ENCODE measurements at places on chromosomes 6 and 20.

DNA sequence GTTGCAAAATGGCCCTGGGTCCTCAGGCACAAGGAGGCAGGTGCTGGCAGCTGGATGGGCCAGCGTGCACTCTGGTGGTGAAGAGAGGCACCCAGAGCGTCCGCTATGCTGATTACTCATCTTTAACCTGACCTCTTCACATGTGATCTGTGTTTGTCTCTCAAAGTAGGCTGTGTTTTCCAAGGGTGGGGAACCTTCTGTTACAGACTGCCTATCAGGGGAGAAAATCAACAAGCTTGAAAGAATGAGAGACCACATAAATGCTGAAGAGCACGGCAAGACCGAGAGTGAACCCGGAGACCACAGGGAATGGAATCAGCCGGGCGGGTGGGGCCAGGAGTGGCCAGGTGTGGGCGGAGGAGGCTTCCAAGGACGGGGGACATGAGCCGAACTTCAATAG is 16.2 kb downstream of the BNIP5 start:
- DNase-seq: no peak

- DNase-seq: no peak
These were observed 12.9 kb downstream of the SLC17A9 start for GRCh38 chr20:62965363-62965771.

GRCh38 chr6:125534430-125535263 is 214.8 kb upstream of the HEY2 start:
- no peak for DNase-seq

DNA sequence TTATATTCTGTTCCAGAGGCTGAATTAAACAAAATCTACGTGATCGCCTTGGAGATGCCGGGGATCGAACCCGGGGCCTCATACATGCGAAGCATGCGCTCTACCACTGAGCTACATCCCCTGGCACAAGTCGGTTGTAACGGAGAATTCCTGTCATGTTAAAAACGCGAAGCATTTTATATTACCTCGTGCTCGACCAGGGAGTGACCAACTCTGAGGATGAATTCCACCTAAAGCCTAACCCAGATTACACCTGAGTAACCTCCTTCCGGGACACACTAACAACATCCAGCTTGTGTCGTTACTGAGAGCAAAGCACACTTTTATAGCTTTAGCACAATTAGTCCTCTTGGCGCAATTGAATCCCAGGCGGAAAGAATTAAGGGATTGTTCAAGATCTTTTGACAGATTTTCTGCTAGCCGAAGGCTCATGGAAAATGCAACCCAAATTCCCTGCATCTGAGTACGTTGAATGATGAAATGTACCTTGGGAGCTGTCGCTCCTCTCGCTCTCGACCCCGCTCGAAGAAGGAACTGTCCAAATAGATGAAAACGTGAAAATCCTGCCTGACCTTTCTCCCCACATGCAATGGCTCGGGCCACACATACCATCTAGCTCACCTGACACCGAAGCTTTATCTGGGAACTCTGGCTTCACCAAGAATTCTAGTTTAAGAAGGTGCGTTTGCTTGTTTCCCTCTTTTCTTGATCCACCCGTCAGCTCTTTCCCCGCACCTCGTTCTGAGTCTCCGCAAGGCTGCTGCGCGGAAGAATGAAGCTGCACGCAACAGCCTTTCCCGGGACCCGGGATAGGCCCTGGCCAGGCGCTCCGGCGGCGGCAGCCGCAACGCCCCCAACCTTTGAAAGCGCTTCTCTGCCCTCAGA is 148.3 kb downstream of the GPX5 start:
- DNase-seq: no peak

DNA sequence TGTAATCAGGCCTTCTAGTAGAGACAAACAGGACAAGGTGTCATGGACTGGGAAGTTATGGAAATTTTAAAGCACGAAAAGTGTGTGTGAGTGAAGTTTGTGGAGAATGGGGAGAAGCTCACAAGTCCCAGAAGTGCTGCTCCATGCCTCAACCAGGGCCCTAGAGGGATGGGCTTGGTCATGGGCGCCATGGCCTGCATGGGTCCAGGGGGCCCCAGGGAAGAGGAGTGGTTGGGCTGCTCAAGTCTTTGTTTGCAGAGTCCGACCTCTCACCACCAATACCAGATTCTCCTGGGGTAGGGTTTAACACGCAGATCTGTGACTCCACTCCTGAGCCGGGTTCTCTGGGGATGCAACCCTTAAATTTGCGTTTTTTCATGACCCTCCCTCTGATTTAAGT is 88.4 kb downstream of the FAM120B start:
- DNase-seq: no peak

GRCh38 chr6:105573556-105573955 is 170.7 kb upstream of the PREP start:
- no peak for DNase-seq

DNA sequence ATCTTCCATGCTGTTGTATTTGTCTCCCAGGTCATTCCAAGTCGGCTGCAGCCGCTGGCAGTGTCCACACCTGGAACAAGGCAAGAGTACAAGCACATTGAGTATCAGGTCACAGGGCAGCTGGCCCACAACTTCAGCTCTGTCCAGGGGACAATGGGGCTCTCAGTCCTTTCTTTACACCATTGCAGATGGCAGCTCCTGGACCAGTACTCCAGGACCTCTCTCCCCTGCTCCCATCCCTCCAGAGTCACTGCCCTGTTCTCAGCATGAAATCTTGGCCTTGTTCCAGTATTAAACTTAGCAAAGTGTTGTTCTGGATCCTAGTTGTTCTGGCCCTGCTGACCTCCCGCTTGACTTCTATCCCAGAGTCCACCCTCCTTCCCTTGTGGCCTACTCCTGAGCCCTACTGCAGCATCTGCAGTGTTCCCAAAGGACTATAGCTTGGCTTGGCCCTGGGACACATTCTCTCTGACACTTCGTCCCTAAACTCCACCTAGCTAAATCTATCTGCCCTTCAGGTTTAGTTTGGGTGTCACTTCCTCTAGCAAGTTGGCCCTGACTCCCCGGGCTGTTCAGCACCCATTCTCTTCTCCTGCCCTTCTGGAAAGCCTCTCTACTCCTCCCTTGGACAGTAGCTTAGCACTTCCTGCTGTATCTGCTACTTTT is 5.8 kb downstream of the TXNDC5 start:
- no peak for DNase-seq

GRCh38 chr20:41524980-41525613 is 93.1 kb downstream of the CHD6 start:
- no peak for DNase-seq

DNA sequence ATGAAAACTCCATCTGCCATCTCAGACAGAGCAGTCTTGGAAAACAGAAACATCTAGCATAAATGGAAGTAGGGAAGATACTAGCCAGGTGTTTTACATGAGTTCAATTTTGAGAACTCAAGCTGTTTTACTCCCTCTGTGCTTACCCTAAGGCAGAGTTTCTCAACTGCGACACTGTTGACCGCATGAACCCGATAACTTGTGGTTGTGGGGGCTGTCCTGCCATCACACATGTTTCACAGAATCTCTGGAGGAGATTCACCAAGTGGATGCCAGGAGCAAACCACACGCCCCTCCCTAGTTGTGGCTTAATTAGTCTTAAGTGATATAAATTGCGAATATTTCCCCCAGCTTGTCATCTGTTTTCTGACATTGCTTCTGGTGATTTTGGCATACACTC is 2.3 kb upstream of the SERPINB6 start:
- no peak for DNase-seq

- DNase-seq: no peak
These were observed 223.4 kb downstream of the FOXC1 start for GRCh38 chr6:1832844-1833787.

DNA sequence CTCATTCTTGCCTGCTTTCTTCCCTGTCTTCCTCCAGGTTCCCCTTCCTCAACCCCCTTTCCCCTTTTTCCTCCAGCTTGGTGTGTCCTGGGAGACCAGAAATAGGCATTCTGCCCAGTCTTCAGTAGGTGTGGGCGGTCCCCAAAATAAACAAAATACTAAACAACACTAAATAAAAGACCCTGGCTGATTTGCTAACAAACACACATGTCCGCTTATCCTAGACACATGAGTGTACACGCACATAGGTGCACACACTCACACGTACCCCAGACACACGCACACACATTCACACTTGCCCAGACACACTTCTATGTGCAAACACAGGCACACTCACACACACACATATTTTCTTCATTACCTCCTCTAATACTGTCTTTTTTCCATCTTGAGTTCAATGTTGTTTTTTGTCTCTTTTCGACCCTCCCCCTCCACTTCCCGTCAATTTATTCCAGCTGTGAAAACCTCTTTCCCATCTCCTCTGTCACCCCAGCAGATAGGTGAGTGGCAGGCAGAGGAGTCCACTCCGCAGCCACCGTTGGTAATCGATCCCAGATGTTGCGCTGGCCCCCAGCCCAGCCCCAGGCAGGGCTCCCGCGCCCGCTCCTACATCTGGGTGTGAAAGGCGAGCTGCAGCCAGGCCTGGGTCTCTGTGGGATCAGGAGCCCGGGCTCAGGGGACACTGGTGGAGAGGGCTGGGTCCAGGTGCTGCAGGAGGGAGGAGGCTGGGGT is 56.9 kb upstream of the FOXP4 start:
- no peak for DNase-seq

DNA sequence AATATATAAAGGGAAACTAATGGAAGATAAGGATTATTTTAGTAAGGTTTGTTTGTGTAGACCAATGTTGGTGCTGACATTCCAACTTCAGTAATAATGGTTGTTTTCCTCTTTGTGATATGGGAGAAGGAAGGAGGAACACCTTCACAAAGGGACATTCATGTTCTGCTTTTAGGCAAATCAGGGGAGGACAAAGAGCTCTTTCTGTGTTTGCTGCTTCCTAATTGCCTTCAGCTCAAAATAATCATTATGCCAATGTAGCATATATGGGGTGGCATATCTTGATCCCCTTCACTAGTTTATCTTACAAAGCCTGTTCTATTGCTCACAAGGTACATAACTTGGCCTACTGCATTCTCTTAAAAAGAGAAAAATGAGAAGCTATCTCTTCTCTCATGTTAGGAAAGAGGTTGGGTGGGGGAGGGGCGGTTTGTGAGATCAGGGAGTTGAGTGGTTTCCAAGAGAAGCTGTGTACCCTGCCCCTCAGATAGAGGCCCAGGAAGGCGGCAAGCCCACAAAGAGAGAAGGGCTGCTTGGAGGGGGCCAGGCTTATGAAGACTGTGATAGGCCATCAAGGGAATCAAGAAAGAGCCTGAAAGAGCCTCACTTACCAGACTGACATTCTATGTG is 4.7 kb upstream of the ADGRG6 start:
- DNase-seq: no peak

- no peak for DNase-seq
These were observed 23.0 kb downstream of the RNASET2 start for GRCh38 chr6:166933396-166933795.

DNA sequence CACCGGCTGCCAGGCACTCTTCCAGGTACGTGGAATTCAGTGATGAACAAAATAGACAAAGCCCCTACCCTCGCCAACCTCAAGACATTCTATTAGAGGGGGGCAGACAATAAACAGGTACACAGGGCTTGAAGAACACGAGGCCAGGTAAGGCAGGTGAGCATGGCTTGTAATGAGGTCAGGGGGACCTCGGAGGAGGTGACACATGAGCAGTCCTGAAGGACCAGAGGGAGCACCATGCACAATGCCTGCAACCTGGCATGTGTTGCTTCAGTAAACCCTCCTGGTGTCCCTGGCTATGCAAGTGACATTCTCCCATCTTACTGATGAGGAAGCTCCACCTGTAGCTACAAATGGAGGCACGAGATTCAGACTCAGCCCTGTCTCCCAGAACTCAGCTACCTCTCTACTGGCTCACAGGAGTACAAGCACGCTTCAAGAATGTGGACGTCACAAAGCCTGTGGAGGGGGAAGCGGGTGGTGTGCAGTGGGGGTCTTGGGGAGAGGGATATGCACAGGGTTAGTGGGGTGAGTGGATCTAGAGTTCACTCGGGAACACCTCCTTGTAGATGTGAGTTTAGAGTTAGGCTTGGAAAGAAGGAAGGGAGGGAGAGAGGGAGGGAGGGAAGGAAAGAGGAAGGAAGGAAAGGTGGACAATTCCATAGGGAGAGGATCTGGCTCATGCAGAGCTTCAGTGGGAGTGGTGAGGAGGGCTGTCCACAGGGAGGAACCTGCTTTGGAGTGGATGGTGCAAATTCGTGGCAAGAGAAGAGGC is 7.6 kb upstream of the MAPK13 start:
- no peak for DNase-seq

DNA sequence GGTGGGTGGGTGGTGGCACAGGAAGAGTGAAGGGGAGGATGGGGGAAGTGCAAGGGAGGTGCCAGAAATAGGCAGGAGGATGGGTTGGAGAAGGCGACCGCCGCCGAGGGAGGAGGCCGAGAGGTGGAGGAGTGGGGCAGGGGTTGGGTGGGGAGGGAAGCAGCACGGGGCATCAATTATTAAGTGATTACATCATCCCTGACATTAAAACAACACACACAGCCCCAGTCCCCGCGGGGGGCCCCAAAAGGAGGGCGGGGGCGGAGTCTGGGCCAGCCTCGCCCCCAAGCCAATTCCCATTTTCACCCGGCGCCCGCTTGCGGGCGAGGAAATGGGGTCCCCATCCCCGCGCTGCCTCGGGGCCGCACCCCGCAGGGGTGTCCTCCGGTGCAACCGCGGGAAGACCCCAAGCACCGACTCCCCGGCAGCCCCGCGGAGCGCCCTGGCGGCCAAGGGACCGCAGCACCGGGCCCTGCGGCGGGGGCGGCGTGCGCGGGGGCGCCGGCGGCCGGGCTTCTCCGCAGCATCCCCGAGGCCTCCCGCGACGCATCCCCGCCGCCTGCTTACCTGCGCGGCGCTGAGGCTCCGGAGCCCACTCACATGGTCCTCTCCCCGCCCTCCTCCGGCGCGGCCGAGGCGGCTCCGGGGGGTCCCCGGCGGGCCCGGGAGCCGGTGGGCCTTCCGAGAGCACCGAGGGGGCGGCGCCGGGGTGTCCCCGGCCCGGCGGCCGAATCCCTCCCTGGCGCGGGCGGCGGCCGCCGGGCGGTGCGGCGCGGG is 663 bp downstream of the FYN start:
- DNase-seq: peak; percentile 62

- DNase-seq: no peak
These were observed 2.8 kb downstream of the RING1 start for GRCh38 chr6:33211136-33211535.

DNA sequence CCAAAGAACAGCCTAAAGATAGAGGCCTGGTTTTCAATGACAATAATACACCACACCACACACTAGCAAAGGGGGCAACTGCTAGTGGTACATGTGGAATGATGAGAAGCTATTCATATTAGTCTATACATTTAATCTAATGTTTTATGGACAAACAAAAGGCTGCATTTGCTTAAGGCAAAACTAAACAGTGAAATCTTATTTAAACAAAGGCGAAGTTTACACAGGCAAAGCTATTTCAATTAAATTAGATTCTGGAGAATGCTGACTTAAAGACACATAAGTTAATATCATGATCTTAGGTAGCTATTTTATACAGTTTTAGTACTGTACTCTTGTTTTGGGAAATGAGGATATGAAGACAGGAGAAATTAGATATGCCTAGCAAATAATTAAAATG is 53.9 kb upstream of the SIM1 start:
- no peak for DNase-seq

- DNase-seq: no peak
These were observed 17.3 kb upstream of the EPM2A start for GRCh38 chr6:145752638-145753037.

GRCh38 chr6:6058054-6058444 is 51.3 kb upstream of the NRN1 start:
- no peak for DNase-seq

All from T-helper 9 cell (primary cell).